Right lobe of liver (tissue), 6 donors: ENCODE measurements at places on chromosomes 7 and 10. TPM values are rescaled to one million over a fixed set of nuclear protein-coding genes. Genes with fewer than 3 reads are reported as not detected.

- H3K36me3 ChIP-seq = no peaks in the 10 kb centered on the region
- DNase-seq = no peak
- H3K27me3 ChIP-seq = no peaks in the 10 kb centered on the region
These were observed 34.2 kb upstream of the ZNF488 start for GRCh38 chr10:47418321-47418720.

- DNase-seq = no peak
- H3K27ac ChIP-seq = no peak overlapping the region
- no peaks in the 10 kb centered on the region for H3K36me3 ChIP-seq
- no peak overlapping the region for H3K4me3 ChIP-seq
- no peaks in the 10 kb centered on the region for H3K4me1 ChIP-seq
These were observed 137.0 kb downstream of the GLCCI1 start for GRCh38 chr7:8105449-8106095.

- H3K4me1 ChIP-seq = no peaks in the 10 kb centered on the region
- no peak overlapping the region for H3K27ac ChIP-seq
- H3K27me3 ChIP-seq = no peaks in the 10 kb centered on the region
- H3K36me3 ChIP-seq = no peaks in the 10 kb centered on the region
These were observed 235.1 kb downstream of the SEMA3E start for GRCh38 chr7:83413831-83414230.

GRCh38 chr7:40551685-40552576 is 417.1 kb downstream of the SUGCT start:
- H3K4me1 ChIP-seq = no peaks in the 10 kb centered on the region
- H3K27me3 ChIP-seq = no peaks in the 10 kb centered on the region
- H3K4me3 ChIP-seq = no peak overlapping the region
- peak overlapping the region; percentile 29 for H3K27ac ChIP-seq

DNA sequence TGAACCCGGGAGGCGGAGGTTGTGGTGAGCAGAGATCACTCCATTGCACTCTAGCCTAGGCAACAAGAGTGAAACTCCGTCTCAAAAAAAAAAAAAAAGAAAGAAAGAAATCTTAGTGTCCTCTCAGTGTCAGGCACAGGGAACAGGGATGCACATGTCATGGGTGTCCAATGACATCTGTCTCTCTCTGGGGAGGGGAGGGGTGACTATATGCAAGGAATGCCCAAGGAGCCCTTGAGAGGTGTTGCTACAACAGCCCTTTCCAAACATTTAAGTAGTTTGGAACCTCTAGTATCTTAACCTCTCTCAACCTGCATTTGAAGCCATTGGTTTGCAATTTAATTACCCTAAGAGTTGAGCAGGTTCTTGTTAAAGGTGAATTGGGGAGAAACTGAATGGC is 28.9 kb downstream of the PDLIM1 start:
- H3K27me3 ChIP-seq = no peaks in the 10 kb centered on the region
- H3K4me3 ChIP-seq = no peak overlapping the region
- peaks cover 12% of the 10 kb centered on the region for H3K4me1 ChIP-seq
- H3K36me3 ChIP-seq = no peaks in the 10 kb centered on the region

GRCh38 chr10:88953662-88954061 is 1.1 kb upstream of the ACTA2 start:
- no peak overlapping the region for H3K4me3 ChIP-seq
- no peaks in the 10 kb centered on the region for H3K27me3 ChIP-seq
- no peak overlapping the region for H3K27ac ChIP-seq

DNA sequence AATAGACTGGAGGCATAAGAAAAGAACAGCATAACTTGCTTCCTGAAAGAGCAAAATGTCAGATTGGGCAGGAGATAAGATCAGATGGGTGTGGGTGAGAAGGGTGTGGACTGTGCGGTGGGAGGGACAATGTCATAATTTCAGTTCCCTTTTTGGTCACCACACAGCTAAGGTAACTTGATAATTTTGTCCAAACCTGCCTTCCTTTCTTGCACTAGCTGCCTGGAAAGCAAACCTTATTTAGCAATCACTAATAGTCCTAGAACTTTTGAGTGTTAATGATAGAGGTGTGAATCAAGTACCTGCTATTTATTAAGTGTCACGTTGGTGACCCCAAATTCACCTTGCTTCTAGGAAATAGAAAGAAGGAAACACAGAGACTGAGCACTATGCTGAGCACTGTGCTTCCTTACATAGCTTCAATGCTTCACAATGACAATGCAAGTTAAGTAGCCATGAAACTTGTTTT is 72.4 kb upstream of the SP4 start:
- no peak overlapping the region for H3K4me3 ChIP-seq
- no peak for DNase-seq
- H3K4me1 ChIP-seq = no peaks in the 10 kb centered on the region
- H3K27me3 ChIP-seq = no peaks in the 10 kb centered on the region
- no peaks in the 10 kb centered on the region for H3K36me3 ChIP-seq

DNA sequence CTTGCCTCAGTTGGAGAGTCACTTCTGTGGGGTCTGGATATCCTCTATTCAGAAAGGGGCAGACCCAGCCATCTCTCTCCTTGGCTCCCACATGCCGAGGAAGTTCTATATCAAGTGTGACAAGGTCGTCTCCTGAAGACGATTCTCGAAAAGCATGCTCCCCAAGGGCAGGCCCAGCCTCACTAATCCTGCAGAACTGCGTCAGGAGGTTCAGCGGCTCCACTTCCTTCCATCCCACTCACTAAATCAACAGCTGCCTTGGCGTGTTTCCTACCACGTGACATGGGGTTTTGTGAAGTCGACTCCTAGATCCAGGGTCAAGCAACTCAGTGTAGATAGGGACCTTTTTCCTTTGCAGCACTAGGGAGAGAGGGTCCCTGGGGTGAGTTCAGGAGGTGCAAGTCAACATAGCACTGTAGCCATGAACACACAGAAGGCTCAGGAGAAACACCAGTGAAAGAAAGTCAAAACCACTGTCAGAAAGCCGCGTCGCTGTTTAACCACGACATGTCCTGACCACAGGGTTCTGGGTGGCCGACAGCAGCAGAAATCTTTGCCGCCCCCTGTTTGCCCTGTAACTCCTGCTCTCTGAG is 156.4 kb downstream of the PRPF18 start:
- H3K27me3 ChIP-seq = no peaks in the 10 kb centered on the region
- H3K36me3 ChIP-seq = no peaks in the 10 kb centered on the region
- H3K27ac ChIP-seq = no peak overlapping the region
- H3K4me1 ChIP-seq = no peaks in the 10 kb centered on the region
- no peak for DNase-seq

GRCh38 chr10:115157357-115157756 is 64.2 kb downstream of the ATRNL1 start:
- H3K4me1 ChIP-seq = no peaks in the 10 kb centered on the region
- H3K36me3 ChIP-seq = no peaks in the 10 kb centered on the region
- H3K27ac ChIP-seq = no peak overlapping the region
- no peaks in the 10 kb centered on the region for H3K27me3 ChIP-seq
- no peak for DNase-seq
- H3K4me3 ChIP-seq = no peak overlapping the region

DNA sequence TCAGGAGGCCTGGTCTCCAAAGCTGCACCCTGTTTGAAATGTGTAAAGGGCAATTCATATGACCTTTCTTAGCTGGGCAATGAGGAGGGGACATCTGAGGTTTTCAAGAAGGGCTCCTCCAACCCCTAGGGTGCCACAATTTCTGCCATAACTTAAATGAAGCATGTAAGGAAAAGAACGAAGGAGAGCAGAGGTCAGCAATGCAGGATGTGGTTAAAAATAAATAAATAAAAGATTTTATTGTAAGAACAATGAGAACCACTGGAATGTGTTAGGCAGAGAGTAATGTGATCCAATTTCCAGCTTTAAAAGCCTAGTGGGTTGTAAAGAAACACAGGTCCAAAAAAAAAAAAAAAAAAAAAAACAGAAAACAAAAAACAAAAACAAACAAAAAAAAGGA is 673.1 kb downstream of the TNS3 start:
- no peak overlapping the region for H3K4me3 ChIP-seq
- no peaks in the 10 kb centered on the region for H3K36me3 ChIP-seq

- H3K36me3 ChIP-seq = peaks cover 15% of the 10 kb centered on the region
- DNase-seq = no peak
- no peak overlapping the region for H3K27ac ChIP-seq
- H3K4me1 ChIP-seq = no peaks in the 10 kb centered on the region
- H3K27me3 ChIP-seq = no peaks in the 10 kb centered on the region
These were observed 7.9 kb downstream of the LDB1 start for GRCh38 chr10:102112210-102112817.

- no peak overlapping the region for H3K4me3 ChIP-seq
- no peak for DNase-seq
- no peaks in the 10 kb centered on the region for H3K36me3 ChIP-seq
These were observed 63.2 kb upstream of the PODXL start for GRCh38 chr7:131619336-131620305.

DNA sequence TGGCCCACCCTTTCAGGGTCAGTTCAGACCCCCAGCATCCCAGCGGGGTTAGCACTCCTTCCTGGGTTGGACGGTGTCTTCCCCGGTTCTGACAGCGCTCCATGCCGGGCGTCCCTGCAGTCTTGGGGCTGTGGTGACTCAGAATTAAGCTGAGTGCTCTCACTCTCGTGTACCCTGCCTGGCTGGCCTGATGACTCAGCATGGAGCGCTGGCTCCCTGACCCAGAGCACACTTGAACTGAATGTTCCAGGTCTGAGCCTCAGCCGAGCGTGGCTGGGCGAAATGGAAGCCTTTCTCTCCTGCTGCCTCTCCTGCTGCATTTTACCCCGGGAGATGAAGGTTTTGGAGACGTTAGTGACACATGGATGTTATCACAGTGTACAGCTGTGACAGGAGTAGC is 7.1 kb downstream of the BAG3 start:
- no peak overlapping the region for H3K4me3 ChIP-seq
- peaks cover 61% of the 10 kb centered on the region for H3K4me1 ChIP-seq
- H3K36me3 ChIP-seq = no peaks in the 10 kb centered on the region
- H3K27me3 ChIP-seq = no peaks in the 10 kb centered on the region

DNA sequence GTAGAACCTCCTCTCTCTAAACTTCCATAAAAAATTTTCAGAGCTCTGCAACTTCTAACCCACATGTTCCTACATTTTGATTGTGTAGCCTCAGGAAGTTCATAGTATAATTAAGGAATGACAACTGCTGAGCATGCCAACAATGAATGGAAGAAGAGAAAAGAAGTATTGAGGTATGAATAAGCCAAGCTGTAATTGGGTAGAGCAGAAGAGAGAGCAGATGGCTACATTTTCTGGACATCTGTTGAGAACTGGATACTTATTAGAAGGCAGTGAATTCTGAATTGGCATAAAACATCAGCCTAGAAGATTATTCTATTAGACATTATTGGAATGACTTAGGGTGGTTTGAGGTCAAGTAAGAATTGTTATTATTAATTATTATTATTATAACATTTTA is 728.3 kb upstream of the PHF14 start:
- H3K36me3 ChIP-seq = no peaks in the 10 kb centered on the region
- no peak for DNase-seq
- no peaks in the 10 kb centered on the region for H3K4me1 ChIP-seq

DNA sequence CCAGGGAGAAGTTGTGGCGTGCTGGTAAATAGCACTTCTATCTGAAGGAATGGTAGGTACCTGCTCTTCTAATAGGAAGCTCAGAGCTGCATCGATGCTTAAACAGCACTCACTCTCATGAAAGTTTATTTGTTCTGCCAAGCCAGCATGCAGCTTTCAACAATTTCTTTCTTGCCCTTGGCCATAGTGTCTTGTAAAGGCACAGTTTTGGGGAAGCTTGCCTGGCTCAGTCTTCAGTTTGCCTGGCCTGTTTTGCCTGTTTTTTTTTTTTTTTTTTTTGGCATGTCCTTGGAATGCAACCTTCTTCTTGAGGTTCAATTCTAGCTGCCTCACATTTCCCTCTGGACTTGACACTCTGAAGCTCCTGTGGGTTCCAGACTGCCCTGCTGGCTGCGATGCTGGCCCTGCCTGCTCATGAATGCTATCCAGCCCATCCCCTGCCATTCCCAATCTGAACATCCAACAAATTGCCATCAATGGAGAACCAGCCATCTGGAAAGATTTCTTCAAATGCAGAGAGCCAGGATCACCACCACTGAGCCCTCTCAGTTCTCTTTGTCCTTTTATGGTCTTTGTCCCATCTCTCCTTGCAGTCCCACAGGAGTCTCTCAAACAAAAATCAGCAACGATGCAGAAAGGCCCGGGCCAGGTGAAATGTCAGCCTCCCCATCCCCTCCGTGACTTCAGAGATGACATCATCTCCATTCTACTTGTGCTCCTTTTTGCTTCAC is 133.9 kb downstream of the ANLN start:
- no peak overlapping the region for H3K27ac ChIP-seq
- H3K4me3 ChIP-seq = no peak overlapping the region
- no peaks in the 10 kb centered on the region for H3K27me3 ChIP-seq
- no peaks in the 10 kb centered on the region for H3K36me3 ChIP-seq

- no peak overlapping the region for H3K4me3 ChIP-seq
- DNase-seq = no peak
- no peak overlapping the region for H3K27ac ChIP-seq
- H3K4me1 ChIP-seq = no peaks in the 10 kb centered on the region
- no peaks in the 10 kb centered on the region for H3K36me3 ChIP-seq
These were observed 64.6 kb downstream of the TFEC start for GRCh38 chr7:115965796-115966475.

GRCh38 chr7:11524476-11525397 is 307.3 kb downstream of the THSD7A start:
- DNase-seq = no peak
- H3K36me3 ChIP-seq = no peaks in the 10 kb centered on the region
- H3K27me3 ChIP-seq = no peaks in the 10 kb centered on the region
- peak overlapping the region; percentile 21 for H3K4me3 ChIP-seq
- peak overlapping the region; percentile 77 for H3K27ac ChIP-seq
- no peaks in the 10 kb centered on the region for H3K4me1 ChIP-seq

DNA sequence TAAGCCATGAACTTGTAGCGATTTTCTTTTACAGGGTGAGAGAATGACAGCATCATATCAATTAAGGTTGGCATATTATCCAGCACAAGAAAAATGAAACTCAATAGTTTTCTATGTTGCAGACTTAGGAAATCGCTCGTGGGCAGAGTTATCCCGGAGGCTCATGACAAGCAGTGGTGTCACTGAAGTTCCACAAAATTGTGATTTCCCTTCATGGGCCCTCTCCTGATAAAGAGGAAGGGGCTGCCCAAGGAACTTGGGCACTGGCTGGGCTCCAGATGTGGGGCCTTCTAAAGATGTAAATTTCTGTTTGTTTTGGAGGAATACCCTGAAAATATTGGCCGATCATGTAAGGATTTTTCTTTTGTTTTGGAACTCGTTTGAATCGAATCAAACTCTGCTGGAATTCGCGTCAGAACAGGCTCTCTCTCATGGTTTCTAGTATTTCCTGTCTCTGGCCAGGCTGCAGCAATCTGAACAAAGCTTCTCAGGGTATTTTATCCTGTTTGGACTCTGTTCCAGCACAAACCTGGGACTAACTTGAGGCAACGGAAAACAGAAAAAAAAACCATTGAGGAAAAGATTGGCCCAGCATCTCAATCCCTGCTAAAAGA is 340.6 kb upstream of the NRP1 start:
- H3K36me3 ChIP-seq = no peaks in the 10 kb centered on the region
- no peak overlapping the region for H3K27ac ChIP-seq
- no peaks in the 10 kb centered on the region for H3K27me3 ChIP-seq
- H3K4me1 ChIP-seq = no peaks in the 10 kb centered on the region

GRCh38 chr10:30118590-30118989 is 59.2 kb upstream of the JCAD start:
- DNase-seq = no peak
- no peaks in the 10 kb centered on the region for H3K27me3 ChIP-seq
- H3K4me3 ChIP-seq = no peak overlapping the region
- H3K36me3 ChIP-seq = no peaks in the 10 kb centered on the region

Gene RSPH10B2
- 0.22 TPM for total RNA-seq

Gene OIT3
- 78.2 TPM for total RNA-seq

Gene PRSS2
- not detected for total RNA-seq

Gene CHCHD3
- 35.4 TPM for total RNA-seq

Gene NEURL1
- total RNA-seq = 0.83 TPM

Gene CRYGN
- not detected for total RNA-seq

Gene SPDYE2
- not detected for total RNA-seq

Gene FUOM
- 158 TPM for total RNA-seq

Gene CPA4
- not detected for total RNA-seq
